Stimulated activated CD8-positive, alpha-beta memory T cell treated with anti-CD3 and anti-CD28 coated beads, Interleukin-15, amount 100 ng/mL, for 24 hours (primary cell): ENCODE measurements at places on chromosomes 7 and 10.

DNA sequence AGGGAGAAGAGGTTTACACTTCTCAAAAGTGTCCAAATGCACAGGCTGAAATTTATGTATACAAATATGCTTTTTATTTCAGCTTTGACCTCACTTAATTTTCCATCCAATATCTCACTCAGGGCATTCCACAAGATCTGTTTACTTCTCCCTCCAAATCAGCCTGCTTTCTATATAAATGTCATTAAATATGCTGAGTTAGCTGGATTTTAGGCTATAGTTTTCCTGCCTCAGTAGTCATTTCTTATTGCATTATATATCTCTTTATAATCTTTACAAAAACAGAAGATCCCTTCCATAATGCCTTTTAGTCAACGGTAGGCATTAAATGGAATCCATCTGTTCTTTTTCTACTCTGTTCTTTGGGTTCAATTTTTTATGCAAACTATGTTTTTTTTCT, 71.7 kb upstream of the KCND2 start:
- no peak for DNase-seq

DNA sequence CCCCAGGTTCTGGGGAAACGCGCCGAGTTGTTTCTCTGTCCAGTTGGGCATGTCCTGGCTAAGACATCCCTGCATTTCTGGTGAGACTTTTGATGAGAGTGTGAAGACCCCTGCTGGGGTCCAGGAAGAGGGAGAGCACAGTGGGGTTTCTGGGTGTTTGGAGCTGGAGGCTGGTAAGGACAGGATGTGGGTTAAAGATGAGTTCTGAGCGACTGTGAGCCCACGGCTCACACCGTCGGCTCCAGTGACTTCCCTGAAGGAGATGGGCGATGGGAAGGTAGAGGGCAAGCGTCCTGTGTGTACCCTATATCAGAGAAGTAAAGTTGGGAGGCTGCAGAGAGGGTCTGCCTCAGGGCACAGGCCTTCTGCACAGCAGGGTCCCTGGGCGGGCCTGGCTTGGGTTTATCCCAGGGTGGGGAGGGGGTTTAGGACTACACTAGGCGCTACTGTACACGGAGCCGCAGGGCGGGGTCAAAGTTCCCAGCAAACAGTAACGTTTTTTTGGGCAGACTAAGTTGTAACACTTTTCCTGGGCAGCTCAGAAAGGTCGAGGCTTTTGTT, 3.6 kb downstream of the EMX2 start:
- no peak for DNase-seq

DNA sequence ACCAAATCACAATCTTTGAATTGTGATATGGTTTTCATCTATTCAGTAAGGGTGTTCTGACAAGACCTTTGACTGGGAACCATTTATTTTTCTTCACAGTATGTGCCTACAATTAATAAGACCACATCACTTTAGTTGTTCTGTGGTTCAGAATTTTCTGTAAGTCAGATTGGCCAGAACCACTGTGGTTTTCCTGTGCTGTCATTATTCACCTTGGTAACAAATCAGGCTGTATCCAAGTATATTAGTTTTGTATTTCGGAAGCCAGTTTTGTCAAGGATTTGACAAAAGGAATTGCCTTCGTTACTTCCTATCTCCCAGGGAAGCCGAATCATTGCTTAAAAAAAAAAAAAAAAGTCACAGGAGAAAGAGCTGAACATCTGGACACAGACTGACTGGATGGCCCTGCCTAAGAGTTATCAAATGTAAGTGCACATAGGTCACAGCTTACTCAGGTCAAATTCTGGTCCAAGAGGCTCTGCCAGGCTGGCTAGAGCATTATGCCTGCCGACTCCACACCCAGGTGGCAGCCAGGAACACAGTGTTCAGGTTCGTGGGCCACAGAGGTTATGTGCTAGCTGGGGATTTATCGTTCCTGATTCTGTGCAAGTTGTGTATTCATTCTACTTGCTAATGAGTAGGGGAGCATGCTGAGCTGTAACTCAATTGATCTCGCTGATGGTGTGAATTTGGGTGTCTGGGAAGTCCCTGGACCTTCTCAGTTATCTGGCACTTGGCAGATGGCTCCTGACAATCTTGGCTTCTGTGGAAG, 175.3 kb downstream of the JAZF1 start:
- no peak for DNase-seq

GRCh38 chr10:114523876-114524275, 119.6 kb upstream of the AFAP1L2 start:
- DNase-seq, result no peak

GRCh38 chr7:77315182-77315591, 101.0 kb downstream of the GSAP start:
- DNase-seq, result no peak

GRCh38 chr10:97468162-97468561, 22.2 kb downstream of the ZDHHC16 start:
- no peak for DNase-seq

GRCh38 chr7:106041140-106041717, 70.9 kb downstream of the SYPL1 start:
- no peak for DNase-seq

DNA sequence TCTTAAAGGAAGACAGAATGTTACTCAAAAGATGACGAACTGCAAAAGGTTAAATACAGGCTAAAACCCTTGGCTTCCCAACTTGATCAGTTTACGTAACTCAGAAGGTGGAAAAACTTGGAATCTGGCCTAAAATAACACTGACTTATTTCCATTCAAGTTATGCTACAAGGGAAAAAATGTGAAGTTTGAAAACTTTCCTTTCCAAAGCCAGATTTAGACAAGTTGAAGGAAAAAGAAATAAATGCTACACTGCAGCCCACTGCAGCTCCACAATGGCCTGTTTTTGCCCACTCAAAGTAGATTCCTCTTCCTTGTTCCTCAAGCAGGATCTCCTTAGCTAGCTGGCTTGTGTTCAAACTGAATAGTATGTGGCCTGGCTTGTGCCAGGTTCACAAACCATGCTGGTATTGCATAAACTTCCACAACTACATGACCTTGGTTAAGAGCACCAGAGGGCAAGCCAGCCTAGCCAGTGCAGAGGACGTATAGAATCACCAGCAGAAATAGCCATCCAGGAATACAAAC, 166.2 kb downstream of the CPEB3 start:
- DNase-seq, result no peak

DNA sequence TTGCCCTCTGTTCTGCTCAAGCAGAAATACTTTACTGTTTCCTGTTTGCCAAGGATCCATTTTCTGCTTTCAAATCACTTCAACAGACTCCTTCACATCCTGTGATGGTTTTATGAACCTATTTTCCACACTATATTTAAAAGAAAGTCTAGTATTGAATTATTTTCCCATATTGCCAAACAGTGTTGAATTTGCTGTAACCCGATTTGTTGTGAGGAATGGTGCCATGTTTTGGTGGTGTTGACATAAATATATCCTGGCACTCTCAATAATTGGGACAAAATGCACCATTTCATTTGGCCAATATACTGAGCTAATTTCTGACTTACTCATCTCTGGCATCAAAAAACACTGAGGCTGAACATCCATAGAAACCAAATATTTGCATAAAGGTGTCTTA, 615.4 kb upstream of the SEMA3D start:
- no peak for DNase-seq

GRCh38 chr7:121167971-121168370, 160.8 kb upstream of the WNT16 start:
- DNase-seq, result no peak

GRCh38 chr7:140195859-140196258, 19.1 kb upstream of the KDM7A start:
- DNase-seq, result no peak

- DNase-seq, result no peak
These were observed 11.5 kb upstream of the HHEX start for GRCh38 chr10:92678206-92678605.

DNA sequence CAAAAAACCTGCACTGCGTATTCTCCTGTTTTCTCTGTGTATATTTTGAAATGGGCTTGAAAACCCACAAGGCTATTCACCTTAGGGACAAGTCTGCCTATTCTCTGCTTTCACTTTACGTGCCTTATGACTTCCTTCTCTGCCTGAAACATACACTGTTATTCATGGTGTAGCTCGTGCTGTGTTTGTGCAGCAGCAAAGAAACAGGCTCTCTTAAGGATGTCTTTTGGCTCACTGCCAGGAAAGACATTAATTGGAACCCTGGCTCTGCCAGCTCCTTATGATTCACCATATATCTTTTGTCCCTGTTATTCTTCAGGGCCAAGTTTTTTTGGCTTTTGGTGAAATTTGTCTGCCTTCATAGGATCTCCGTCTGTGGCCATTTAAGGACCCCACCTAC, 92.4 kb downstream of the TMEM106B start:
- no peak for DNase-seq

- no peak for DNase-seq
These were observed 120.8 kb upstream of the PDLIM1 start for GRCh38 chr10:95411635-95412034.

DNA sequence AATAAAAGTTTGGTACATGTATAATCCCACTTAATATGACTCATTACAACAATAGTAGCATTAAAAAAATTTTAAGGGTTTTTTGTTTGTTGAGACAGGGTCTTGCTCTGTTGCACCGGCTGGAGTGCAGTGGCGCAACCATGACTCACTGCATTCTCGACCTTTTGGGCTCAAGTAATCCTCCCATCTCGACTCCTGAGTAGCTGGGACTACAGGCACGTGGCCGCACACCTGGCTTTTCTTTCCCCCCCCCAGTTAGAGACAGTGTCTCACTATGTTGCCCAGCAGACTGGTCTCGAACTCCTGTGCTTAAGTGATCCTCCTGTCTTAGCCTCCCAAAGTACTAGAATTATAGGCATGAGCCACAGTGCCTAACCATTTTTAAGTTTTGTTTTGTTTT, 40.7 kb downstream of the KMT2C start:
- no peak for DNase-seq

DNA sequence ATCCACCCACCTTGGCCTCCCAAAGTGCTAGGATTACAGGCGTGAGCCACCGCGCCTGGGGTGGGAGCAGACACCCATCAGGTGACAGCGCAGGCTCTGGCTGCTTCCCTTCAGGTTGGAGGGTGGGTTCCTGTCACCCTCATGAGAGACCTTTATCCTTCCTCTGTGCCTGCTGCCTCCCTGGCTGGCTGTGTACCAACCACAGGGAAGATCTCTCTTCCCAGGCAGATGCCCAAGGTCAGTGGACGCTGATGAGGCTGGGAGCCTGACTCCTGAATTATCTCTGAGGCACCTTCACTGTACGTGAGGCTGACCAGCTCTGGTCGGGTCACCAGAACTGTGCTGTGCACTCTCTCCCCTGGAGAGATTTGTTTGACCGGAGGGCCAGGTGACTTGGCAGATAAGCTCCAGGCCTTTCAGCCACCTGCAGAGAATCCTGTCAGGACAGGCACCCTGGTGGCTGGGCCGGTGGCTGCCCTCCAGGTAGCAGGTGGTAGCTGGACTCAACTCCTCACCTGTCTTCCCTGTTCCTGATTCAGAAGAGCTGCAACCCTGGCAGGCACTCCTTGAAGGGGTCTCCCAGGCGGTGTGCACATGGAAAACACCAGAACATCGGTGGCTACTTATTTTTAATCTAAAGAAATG, 251.9 kb downstream of the GLRX3 start:
- DNase-seq, result no peak

- no peak for DNase-seq
These were observed 35.0 kb downstream of the LAMB4 start for GRCh38 chr7:108094933-108095710.

- no peak for DNase-seq
These were observed 4.2 kb downstream of the KIFBP start for GRCh38 chr10:68992636-68993440.

DNA sequence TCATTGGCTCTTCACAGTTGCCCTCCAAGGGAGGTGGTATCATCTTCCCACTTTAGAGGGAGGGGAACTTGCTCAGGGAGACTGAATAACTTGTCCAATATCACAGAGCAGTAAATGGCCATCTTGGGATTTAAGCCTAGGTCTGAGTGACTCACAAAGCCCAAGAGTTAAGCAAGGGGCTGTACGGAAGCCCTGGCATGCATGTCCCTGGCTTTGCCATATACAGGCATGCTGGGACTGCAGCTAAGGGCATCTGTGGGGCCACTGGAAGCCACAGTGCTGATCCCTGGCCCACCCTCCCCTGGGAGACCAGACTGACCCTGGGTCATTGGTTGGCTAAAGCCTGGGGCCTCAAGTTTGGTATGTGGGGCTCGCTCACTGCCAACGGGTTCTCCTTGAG, 3.1 kb downstream of the VSIR start:
- DNase-seq, result no peak

DNA sequence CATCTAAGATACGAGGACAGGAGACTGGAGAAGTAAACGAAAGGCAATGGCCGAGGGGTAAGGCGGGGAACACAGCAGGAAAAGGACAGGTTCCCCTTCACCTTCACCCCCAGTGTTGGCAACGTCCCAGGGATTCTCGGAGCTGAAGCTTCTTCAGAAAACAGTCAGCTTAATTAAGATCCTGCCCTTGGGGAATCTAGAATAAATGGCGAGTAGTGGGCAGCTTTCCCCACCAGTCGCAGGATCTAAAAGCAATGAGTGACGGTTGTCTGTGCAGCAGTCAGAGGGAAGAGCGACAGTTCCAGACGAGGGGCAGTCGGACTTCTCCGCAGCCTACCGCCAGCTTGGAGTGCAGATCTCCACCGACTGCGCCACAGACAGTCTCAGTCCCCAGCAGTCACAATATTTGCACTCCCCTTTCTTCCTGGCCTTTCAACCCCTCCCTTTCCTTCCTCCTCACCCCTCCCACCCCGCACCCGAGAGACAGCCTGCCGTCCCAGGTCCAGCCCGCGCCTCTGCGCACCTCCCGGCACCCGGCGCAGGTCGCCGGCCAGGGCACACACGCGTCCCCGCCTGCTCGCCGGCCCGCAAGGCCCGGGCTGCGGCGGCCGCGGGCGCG, 10.9 kb upstream of the SP8 start:
- DNase-seq, result no peak

- no peak for DNase-seq
These were observed 384.4 kb downstream of the TCERG1L start for GRCh38 chr10:130927157-130927556.

- DNase-seq, result no peak
These were observed 84.6 kb downstream of the CABCOCO1 start for GRCh38 chr10:61747307-61747706.

DNA sequence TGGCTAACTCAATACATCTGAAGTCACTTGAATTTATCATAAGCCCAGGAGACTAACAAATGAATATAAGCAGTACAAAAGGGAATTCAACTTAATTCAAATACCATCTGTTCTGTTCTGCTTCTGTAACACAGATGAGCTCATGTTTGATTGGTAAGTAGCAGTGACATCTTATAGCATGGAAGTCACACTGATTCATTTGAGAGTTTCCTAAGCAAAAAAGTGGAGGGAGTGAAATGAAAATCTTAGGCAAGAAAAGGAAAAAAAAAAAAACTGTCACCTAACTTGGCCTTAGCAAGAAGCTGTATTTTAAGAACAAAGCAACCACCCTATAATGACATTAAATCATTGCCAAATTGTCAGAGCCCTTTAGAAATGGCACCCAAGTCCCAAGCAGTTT, 49.5 kb downstream of the SMURF1 start:
- no peak for DNase-seq

- DNase-seq, result no peak
These were observed 266.6 kb downstream of the ELFN1 start for GRCh38 chr7:1936531-1937251.

DNA sequence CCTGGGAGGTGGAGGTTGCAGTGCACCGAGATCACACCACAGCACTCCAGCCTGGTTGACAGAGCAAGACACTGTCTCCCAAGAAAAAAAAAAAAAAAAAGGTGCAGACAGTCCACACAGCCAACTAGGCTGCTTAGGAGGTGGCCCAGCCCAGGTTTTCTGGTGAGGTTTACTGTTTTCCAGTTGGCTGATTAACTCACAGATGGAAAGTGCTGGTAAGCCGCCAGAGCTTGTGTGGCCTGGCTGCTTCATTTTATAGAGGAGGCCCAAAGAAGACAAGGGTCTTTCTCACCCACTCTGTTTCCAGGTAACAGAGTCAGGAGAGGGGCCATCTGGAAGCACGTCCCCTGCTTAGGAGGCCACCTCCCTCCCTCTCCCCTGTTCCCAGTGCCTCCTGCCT, 6.2 kb downstream of the RHBDD2 start:
- no peak for DNase-seq
